ENCODE measurements at places on chromosomes 13 and 19.

DNA sequence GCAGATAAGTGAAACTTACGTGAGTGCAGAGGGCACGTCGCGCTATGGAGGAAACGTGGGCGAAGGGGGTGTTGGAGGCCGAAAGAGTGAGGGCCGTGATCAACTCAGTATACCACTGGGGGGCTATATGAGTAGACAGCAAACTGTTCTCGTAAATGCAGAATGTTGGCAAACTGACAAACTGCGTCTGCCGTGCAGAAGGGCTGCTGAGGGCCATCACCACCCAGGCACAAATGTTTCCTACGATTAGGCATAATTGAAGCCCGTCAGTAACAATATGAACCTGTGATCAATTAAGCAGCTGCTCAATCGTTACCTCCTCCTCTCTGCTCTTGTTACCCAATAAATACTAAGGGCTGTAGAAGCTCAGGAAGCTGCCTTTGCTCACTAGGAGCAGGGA lies 17.3 kb upstream of the MADCAM1 start:
- DNase-seq: no peak

- DNase-seq: no peak
Observed at GRCh38 chr13:40992678-40993518, 26.2 kb downstream of the ELF1 start.

DNA sequence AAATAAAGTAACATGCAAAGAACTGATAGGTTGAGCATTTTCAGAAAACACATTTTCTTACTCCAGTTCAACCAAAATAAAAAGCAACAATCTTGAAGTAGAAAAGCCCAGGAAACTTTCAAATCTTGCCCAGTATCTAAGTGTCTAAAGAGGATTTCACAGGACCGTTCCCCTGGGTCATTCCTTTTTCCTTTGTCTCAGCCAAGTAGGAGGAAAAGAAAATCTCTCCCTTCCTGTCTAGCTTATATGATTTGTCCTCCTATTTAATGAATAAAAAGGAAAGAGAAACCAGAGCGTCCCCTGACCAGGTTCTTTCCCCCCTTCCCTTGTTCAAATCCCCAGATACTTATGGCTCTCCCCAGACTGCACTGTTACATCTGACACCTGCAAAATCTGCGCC lies 248.0 kb downstream of the KCTD12 start:
- no peak for DNase-seq

- no peak for DNase-seq
Observed at GRCh38 chr19:30358821-30359580, 13.2 kb upstream of the ZNF536 start.

- DNase-seq: peak; percentile 99
Observed at GRCh38 chr19:40285353-40286234, 449 bp upstream of the AKT2 start.

DNA sequence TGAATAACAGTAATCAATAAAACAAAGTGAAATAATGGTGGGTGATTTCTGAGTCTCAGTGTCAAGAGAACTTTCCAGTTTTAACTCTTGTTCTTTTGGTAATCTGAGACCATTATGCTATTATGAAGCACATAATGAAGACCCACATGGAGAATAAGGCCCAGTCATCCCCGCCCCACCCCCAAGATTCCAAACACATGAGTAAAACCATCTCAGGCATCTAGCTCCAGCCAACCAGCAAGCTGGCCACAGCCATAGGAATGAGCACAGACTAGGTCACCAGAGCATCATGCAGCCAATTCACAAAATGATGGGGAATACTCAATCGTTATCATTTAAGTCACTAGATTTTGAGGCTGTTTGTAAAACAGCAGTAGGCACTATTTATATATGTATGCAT lies 1769.0 kb upstream of the PCDH20 start:
- peak; percentile 52 for DNase-seq

GRCh38 chr13:77062097-77062496 lies 35.1 kb upstream of the FBXL3 start:
- DNase-seq: no peak

GRCh38 chr19:8132858-8133458 lies 16.4 kb downstream of the FBN3 start:
- DNase-seq: no peak

DNA sequence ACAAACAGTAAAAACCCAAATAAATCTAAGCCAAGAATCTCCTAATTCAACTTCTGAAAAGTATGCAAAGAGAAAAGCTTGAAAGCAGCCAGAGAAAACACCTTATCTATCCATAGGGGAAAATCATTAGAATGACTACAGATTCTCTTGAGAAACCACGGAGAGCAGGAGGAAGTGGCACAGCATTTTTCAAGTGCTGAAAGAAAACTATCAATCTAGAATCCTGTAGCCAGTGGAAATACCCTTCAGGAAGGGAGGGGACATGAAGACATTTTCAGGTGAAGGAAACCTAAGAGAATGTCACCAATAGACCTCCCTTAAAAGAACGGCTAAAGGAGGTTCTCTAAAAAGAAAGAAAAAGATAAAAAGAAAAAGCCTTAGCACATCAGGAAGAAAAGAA lies 66.2 kb upstream of the XPO4 start:
- no peak for DNase-seq

DNA sequence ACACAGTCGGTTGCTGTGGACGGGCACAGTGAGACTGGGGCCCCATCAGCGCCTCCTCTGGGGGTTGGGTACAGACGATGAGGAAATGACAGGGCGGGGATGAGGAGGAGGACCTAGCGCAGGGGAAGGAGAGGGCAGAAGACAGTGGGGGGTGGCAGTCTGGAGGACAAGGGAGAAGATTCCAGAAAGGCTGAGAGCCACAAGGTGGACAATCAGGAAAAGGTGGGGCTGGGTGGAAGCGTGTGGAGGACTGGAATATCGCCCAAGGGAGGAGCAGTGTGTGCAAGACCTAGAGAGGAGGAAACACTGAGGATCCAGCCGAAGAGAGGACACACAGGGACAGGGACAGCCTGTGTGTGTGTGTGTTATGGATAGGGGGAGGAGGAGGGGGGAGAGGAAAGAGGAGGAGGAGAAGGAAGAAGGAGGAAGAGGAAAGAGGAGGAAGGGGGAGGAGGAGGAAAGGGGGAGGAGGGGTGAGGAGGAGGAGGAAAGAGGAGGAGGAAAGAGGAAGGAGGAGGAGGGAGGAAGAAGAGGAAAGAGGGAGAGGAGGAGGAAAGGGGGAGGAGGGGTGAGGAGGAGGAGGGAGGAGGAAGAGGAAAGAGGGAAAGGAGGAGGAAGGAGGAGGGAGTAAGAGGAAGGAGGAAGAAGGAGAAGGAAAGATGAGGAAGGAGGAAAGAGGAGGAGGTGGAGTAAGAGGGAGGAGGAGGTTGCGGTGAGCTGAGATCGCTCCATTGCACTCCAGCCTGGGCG lies 15.8 kb upstream of the GARIN5A start:
- DNase-seq: no peak

DNA sequence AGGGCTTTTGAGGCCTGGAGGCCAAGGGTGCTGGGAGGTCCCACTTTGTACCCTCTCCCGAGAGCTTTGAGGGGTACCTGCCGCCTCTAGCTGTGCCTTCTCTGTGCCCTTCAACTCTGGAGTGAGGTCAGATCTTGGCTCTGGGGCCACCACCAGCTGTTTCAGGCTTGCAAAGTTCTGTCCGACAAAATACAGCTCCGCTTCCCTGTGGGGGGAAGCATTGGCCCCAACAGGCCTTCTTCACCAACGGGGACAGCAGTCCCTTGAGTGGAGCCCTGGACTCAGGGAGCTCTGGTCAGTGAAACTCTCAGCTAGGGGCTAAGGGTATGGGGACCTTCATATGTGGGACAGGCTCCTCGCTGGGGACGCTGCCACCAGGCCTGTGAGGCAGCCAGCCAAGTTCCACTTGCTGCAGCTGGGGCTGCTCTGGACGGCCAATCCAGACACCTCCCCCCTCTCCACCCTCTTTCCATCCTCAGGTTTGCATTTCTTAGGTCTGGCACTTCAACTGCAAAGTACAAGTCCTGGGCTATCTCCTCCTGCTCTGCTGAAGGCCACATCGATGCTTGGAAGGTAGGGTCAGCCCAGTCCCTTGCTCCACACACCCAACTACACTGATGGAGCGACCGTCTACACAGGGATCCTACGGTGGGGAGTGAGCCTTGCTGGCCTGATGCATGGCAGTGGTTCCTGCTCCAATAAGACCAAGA lies 46.8 kb downstream of the C13orf46 start:
- no peak for DNase-seq

GRCh38 chr19:11224429-11224828 lies 15.0 kb upstream of the ANGPTL8 start:
- no peak for DNase-seq

DNA sequence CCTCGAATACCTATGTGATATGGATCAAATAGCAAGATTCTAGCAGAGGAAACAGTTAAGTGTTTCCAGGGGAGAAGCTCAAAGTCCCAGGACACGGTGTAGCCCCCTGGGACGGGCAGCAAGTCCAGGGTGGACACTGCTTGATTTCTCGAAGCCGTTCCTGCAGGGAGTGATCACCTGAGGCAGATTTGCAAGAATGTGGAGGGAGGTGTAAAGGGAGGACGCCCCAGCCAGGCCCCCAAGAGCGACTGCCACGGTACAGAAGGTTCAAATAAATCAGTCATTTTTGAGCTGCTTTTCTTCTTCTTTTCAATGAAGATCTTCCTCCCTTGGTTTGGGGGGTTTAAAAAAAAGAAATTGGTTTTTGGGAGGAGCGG lies 41.4 kb downstream of the KLF2 start:
- no peak for DNase-seq

DNA sequence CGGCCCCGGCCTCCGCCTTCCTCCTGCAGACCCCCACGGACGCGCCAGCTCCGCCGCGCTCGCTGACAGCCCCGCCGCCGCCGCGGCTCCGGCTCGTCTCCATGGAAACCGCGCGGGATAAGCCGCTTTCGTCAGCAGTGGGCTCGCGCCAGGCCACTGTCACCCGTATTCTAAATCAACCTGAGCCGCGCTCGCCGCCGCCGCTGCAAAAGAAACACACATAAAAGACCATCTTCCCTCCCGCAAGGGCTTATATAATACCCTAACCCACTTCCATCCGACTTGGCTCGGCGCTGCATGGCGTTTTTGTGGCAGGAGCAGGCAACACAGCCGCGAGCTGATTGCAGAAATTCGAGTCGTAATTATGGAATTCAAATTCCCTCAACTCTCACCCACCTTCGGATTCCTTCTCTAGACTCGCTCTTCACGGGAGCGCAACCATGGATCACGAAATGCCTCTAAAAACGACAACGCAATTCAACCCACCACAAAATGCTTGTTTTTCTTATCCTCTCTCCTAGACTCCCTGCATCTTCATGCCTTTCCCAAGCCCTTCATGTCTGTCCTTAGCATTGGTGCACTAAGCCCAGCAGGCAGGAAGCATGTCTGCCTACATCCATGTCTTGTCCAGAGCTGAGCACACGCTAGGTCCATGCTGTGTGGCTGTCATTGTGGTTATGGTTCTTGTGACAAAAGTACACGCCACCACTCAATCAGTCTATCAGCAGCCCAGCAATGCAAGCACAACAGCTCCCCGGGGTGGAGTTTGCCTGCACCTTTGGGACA lies at the start of gene AMER2:
Gene AMER2 (minus strand): TSS at position 772 of the 786 bp plus-strand sequence. CDS start 669 bp downstream, at position 103.
- peak; percentile 10 for DNase-seq

GRCh38 chr19:19145281-19145680 lies 7.0 kb upstream of the TMEM161A start:
- no peak for DNase-seq

- DNase-seq: no peak
Observed at GRCh38 chr13:46274094-46274698, 62.5 kb downstream of the LRRC63 start.

DNA sequence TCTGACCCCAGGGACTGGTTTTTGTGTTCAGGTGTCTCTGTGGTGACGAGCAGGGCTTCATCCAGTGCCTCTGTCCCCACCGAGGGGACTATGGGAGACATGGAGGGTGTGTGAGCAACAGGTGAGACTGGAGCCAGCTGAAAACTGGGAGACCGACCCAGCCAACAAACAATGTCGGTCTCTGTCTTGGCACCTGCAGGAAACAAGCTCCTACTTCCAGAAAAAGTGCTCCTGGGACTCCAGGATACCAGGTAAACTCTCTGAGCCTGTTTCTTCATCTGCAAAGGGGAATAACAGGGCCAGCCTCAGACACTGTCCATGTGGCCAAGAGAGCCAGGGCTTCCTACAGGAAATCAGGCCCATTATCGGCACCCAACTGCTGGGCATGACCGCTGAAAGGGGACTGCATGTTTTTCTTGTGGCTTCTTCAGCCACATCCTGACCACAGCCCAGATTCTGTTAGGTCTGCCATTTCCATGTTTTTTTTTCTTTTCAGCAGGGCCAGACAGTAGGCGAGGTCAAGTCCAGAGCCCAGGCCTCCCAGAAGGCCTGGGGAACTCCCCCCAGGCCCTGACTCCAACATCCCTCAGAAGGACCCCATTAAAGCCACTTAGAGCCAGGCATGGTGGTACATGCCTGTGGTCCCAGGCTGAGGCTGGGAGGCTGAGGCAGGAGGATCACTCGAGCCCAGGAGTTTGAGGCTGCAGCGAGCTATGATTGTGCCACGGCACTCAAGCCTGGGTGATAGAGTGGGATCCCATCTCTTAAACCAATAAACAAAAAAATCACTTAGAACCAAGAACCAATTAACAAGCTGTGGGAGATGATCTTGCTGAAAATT lies 836 bp upstream of the BST2 start:
- no peak for DNase-seq

DNA sequence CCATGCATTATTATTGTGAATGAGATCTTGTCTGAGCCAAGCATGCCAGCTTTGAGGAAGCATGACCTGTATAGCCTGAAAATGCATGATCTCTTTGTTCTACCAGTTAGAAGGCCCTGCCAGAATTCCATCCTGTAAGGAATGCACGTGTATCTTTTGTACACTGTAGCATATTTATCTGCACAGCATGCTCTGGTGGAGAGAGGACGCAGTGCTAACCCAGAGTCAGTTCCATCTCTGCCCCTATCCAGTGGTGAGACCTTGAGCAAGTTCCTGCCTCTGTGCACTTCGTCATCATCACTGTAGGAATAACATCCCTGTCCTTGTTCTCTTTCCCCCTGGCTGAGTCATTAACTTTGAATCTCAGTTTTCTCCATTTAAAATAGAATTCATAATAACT lies 233.8 kb downstream of the SLC7A1 start:
- no peak for DNase-seq

DNA sequence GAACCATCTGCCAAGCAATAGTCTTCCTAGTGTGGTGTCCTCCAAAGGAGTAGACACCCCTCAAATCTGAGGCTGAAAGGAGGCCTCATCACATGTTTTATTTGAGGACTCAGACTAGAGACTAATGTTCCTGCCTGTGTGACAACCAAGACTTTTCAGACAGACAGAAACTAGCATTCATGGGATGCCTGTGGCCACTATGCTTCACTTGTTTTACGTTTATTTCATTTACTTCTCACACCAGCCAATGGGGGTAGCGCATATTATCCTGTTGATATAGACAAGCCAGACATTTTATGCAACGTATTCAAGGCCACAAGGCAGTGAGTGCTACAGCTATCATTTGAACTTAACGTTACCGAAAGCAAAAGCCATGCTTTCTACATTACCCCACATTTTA lies 391.7 kb upstream of the HTR2A start:
- DNase-seq: no peak

DNA sequence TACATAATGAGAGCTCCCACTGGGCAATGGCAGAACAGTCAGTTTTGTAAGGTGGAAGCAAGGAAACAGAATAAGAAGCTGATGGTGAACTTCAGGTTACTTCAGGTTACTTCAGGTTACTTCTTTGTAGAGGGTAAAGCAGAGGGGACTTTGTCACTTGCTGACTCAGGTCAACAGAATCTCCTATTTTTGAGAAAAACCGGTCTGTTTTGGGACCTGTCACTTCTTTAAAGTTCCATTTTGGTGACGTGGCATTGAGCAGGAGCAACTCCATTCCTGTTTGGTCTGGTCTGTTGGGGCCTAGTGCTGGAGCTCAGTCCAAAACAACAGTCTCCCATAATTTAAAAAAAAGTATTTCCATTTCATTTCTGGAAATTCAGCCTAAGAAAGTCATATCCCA lies 29.7 kb downstream of the ATP11A start:
- no peak for DNase-seq
